ENCODE measurements at places on chromosomes 2 and 18.

- no peak for DNase-seq
Observed at GRCh38 chr2:235180642-235181041, 228.8 kb downstream of the SH3BP4 start.

DNA sequence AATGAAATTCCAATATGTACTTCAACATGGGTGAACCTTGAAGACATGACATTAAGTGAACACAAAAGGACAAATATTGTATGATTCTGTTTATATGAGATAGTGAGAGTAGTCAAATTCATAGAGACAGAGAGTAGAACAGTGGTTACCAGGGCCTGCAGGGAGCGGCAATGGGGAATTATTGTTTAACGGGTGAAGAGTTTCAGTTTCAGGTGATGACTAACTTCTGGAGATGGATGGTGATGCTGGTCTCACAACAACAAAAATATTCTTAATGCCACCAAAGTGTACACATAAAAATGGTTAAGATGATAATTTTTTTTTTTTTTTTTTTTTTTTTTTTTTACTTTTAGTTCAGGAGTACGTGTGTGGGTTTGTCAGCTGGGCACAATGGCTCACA is 109.4 kb upstream of the TMEM200C start:
- DNase-seq = no peak

DNA sequence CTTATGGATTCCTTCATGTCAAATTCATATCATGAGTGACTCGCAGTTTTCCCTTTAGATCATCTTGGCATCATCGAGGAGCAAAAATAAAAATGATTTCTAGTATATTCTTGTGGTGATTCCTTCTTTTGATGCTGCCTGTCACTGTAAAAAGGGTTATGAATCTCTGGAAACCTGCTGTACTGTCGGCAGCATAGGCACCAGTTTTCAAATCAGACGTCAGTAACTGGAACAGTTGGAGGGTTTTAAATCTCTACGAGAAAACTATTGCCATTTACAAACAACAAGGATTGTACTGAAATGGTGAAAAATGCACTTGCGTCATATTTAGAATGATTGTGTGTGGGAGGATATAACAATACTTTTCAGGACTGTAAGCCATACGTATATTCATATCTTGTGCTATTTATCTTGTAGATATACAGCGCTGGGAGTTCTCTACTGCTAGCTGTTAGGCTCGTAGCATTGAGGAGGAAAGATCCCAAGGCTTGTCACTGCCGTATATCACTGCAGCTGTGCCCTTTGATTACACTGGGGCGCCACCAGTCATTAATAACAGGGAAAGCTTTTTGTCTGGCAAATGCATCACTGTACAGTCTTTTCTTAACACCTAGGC is 320.7 kb downstream of the MTX2 start:
- no peak for DNase-seq

- DNase-seq = no peak
Observed at GRCh38 chr2:173759959-173760358, 205.2 kb downstream of the SP3 start.

- no peak for DNase-seq
Observed at GRCh38 chr2:33484042-33484621, 7.7 kb downstream of the RASGRP3 start.

Measured in stimulated activated CD4-positive, alpha-beta T cell treated with anti-CD3 and anti-CD28 coated beads, Interleukin-1b, Interleukin-23, amount 100 ng/mL, for 4 hours (primary cell).